Brain pericyte (primary cell): ENCODE measurements at places on chromosomes 5 and 9.
A peak's percentile ranks its signal among the peaks of the same experiment; 100 is the strongest.

DNA sequence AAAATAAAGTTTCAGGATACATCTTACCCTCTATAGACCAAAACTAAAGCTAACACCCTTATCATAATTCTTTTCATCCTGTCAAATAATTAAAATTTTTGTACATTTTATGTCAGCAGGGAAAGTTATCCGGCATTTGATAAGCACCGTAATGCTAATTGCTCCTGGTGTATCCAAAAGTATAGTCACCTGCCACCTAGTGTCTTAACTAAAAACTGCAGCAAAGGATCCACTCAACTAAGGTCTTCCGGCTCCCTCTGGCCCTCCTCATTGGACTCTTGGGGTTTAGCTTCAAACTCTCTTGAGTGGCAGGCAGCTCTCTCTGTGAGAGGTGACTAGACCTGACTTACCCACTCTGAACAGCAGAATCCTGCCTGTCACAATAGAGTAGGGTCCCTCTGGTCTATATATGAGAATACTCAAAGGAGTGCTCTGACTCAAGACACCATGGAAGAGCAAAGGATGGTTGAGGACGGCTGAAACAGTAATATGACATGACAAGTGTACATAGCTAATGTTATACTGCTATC, 60.4 kb upstream of the CAST start:
- peak; percentile 16 for DNase-seq

DNA sequence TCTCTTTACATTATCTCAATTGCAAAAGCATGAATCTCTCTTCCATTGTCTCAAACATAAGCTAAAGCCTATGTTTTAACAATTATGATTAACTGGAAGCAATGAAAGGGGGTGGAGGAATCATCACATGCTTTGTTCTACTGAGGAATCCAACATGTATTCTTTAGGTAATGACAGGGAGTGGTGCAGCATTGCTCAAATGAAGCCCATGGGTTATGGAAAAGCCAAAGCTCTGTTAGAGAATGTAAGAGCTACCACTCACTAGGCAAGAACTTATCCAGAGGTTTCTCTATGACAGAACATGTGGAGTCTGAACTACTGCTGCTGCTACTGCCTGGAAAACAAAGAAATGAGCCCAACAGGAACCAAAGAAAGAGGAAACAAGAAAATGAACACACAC, 28.7 kb downstream of the KIF3A start:
- DNase-seq = no peak

GRCh38 chr9:124030969-124031451, 19.4 kb downstream of the LHX2 start:
- DNase-seq = no peak

GRCh38 chr9:134748591-134748990, 107.0 kb downstream of the COL5A1 start:
- no peak for DNase-seq

DNA sequence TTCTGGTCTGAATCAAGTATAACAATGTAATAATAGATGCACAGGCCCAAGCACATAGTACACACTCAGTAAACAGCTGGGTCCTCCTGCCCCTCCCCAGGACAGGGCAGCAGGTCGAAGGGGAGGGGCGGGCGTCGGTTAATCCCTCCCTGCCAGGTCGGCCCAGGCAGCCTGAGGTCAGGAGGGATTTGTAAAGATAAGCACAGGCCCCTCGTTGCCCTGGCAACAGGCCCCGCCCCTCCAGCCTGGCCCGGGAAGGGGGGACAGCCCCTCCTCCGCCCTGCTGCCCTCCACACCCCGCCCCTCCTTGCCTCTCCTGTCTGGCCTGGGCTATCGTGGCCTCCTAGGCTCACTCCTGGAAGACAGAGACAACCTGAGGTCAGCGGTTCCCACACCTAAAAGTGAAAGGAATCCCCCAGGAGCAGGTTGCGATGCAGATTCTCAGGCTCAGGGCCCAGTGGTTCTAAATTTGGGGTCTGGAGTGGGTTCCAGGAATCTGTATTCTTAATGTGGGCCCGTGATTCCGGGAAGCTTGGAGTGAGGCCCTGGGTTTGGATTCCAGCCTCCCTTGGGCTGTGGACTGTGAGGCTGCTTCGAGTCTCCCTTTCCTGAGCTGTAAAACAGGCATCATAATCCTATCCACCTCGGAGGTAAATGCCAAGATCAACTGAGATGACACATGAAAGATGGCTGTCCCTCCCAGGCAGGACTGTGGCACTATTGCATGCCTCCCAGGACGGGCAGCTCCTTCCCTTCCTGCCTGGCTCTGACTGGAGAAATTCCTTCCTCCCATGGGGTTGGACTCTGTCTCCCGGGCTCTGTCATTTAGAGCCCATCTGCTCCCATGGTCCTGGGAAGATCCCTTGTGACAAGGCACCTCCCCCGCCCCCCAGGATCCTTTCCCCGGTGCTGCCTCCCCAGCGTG, 4.4 kb downstream of the CRB2 start:
- no peak for DNase-seq

DNA sequence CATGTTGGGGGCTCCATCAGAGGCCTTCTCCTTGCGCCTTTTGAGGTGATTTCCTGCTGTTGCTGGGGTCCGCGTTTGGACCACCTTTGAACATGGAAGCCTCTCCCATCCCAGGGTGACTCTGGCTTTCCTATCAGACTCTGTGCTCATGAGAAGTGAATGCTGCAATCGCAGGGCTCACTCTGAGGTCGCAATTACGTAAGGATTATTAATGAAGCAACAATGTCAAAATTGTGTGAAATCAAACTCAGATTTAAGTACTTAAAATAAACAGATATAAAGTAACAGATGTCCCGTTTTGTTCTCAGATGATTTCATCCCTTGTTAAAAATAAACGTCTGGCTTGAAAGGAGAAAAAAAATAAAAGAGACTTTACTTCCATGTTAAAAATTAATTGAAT, 634.2 kb downstream of the BNC2 start:
- no peak for DNase-seq

DNA sequence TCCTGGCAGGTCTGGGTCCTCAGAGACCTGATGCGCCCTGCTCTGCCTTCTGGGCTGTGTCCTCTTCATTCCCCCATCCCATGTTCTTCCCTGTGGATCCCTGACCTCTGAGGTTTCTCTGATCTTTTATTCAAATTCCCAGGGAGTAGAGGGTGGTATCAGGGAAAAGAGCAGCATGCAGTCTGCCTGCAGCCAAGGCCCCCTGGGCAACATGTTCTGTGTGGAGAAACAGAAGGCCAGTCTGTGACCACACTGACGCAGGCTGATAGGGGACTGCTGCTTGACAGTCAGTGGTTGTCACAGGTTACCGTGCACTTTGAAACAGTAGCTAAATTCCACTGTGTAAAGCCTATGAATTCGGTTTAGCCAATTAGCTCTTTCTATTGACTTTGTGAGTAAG, 156.6 kb upstream of the IRX2 start:
- DNase-seq = no peak

DNA sequence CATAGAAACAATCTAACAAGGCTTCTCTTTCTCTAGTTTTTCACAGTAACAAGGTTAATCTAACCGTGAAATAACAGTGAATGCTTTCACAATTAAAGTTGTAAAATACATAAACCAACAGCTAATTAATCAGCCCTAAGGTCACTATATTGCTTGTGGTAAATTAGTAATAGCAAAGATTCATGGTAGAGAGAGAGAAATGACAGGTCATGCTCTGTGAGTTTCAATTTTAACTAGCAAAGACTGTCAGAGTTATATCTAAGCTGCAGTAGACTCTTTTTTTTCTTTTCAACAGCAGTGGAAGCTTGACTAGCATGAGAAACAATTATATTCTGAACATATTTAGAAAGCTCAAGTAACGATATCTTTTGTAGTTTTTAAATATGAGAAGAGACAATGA, 1068.0 kb downstream of the MAT2B start:
- no peak for DNase-seq

DNA sequence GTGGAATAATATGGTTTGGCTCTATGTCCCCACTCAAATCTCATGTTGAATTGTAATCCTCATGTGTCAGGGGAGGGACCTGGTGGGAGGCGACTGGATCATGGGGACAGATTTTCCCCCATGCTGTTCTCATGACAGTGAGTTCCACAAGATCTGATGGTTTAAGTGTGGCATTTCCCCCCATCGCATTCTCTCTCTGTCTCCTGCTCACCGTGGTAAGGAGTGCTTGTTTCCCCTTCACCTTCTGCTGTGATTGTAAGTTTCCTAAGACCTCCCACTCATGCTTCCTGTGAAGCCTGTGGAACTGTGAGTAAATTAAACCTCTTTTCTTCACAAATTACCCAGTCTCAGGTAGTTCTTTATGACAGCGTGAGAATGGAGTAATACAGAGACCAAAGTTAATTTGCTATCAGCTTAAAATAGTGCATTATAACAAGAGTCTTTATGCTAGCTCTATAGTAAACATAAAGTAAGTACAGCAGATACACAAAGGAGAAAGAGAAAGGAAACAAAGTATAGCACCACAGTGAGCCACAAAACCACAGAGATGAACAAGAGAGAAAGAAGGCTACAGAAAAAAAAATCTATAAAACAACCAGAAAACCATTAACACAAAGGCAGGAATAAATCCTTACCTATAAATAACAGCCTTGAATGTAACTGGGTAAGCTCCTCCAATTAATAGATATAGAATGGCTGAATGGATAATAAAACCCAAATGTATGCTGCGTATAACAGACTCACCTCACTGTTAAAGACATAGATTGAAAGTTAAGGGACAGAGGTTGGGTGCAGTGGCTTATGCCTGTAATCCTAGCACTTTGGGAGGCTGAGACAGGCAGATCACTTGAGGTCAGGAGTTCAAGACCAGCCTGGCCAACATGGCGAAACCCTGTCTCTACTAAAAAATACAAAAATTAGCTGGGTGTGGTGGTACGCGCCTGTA, 39.7 kb downstream of the RAPGEF6 start:
- no peak for DNase-seq
